ENCODE measurements at places on chromosomes 2 and 18. TPM values are rescaled to one million over a fixed set of nuclear protein-coding genes. Genes with fewer than 3 reads are reported as not detected.

Gene AMER3
- total RNA-seq = not detected

Gene MGAT5
- 22.6 TPM for total RNA-seq

Gene LOXL3
- total RNA-seq = 0.76 TPM

Gene IL1F10
- total RNA-seq = not detected

Gene SIX3
- not detected for total RNA-seq

Gene SLC9A4
- 0.04 TPM for total RNA-seq

Gene ANKRD30B
- total RNA-seq = not detected

Gene UGT1A10
- total RNA-seq = not detected

Gene ID2
- 8.3 TPM for total RNA-seq

Gene TMEM247
- 4.7 TPM for total RNA-seq

Gene GKN2
- total RNA-seq = not detected

- no peak overlapping the region for H3K27ac ChIP-seq
- no peaks in the 10 kb centered on the region for H3K36me3 ChIP-seq
- no peak overlapping the region for H3K4me3 ChIP-seq
- no peaks in the 10 kb centered on the region for H3K4me1 ChIP-seq
Observed at GRCh38 chr2:48929571-48930301, 174.2 kb upstream of the LHCGR start.

- H3K4me3 ChIP-seq = no peak overlapping the region
- DNase-seq = no peak
- no peak overlapping the region for H3K27ac ChIP-seq
- no peaks in the 10 kb centered on the region for H3K36me3 ChIP-seq
Observed at GRCh38 chr2:105761931-105762515, 17.3 kb downstream of the NCK2 start.

DNA sequence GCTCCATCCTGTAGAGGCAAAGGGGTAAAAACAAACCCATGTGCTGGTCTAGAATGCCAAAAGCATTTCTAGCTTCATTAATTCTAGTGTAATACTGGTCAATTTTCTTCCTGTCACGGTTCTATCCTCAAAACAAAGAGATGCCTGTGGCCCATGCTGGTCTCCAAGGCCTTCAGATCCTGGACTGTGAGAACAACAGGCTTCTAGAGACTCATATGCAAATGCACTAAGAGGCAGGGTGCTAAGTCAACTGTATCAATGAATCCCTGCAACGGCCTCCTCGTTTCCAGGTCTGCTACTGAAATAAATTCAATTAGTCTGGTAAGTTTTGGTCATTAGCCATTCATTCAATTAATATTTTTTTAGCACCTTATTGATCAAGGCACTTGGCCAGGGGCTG, 4.0 kb downstream of the IFT172 start:
- peaks cover 6% of the 10 kb centered on the region for H3K4me1 ChIP-seq
- DNase-seq = no peak
- H3K27ac ChIP-seq = no peak overlapping the region
- H3K36me3 ChIP-seq = peaks cover 9% of the 10 kb centered on the region
- H3K27me3 ChIP-seq = no peaks in the 10 kb centered on the region

GRCh38 chr2:153232464-153232863, 246.1 kb downstream of the RPRM start:
- no peaks in the 10 kb centered on the region for H3K36me3 ChIP-seq
- H3K27me3 ChIP-seq = no peaks in the 10 kb centered on the region
- H3K27ac ChIP-seq = no peak overlapping the region
- no peak overlapping the region for H3K4me3 ChIP-seq
- DNase-seq = no peak

GRCh38 chr18:77101410-77102258, 30.9 kb downstream of the MBP start:
- peaks cover 20% of the 10 kb centered on the region for H3K27me3 ChIP-seq
- H3K36me3 ChIP-seq = no peaks in the 10 kb centered on the region
- no peak for DNase-seq
- no peaks in the 10 kb centered on the region for H3K4me1 ChIP-seq

DNA sequence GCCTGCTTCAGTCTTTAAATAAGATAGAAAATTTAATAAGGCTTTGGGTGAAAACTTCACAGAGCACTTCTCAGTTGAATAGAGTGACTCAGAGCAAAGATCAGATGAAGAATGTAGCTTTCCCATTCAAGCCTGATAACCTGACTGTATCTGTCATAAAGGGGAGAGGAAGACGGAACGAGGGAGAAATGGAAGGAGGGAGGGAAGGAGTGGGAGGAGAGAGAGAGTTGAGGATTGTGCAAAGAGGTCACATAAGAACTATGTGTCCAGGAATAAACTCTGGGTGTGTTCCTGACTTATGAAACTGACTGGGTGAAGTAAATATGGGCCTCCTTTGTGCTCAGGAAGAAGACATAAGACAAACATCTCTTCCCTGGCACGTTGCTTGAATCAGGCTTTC, 385.5 kb downstream of the LPIN1 start:
- H3K27ac ChIP-seq = no peak overlapping the region
- H3K36me3 ChIP-seq = no peaks in the 10 kb centered on the region
- no peak overlapping the region for H3K4me3 ChIP-seq
- no peaks in the 10 kb centered on the region for H3K4me1 ChIP-seq
- H3K27me3 ChIP-seq = no peaks in the 10 kb centered on the region
- DNase-seq = no peak

- H3K36me3 ChIP-seq = no peaks in the 10 kb centered on the region
- no peaks in the 10 kb centered on the region for H3K27me3 ChIP-seq
- H3K27ac ChIP-seq = no peak overlapping the region
- no peak overlapping the region for H3K4me3 ChIP-seq
- DNase-seq = no peak
Observed at GRCh38 chr2:192286093-192286701, 91.5 kb upstream of the TMEFF2 start.

DNA sequence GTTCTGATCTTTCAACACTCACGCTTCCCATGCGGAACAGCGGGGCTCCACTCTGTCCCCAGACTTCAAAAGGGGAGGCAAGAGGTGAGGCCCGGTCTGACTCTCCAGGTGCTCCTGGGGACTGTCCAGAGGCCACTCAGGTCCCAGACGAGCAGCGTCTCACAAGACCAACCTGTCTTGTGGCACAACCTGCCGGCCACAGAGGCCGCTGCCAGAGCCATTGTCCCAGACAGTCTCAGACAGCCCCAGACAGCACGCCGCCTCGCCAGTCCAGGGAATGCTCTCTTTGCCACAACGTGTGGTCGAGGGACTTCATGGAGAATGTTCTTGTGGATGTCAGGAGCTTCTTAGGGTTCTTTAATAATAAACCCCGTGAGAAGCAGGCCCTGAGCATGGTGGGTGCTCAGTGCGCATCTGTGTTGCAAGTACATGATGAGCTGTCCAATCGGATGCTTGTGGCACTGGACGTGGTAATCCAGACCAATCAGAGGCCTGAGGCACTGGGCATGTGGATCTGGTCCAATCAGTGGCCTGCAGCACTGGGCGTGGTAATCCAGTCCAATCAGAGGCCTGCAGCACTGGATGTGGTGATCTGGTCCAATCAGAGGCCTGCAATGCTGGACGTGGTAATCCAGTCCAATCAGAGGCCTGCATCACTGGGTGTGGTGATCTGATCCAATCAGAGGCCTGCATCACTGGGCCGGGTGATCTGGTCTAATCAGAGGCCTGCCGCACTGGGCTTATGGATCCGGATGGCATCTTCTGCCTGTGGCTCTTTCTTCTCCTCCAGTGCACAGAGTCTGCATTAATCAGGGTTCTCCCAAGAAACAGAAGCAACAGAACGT, 76.4 kb downstream of the TMEM18 start:
- peak; percentile 9 for DNase-seq
- H3K36me3 ChIP-seq = no peaks in the 10 kb centered on the region
- H3K4me1 ChIP-seq = peaks cover under 1% of the 10 kb centered on the region
- no peak overlapping the region for H3K27ac ChIP-seq
- no peak overlapping the region for H3K4me3 ChIP-seq
- H3K27me3 ChIP-seq = peaks cover 23% of the 10 kb centered on the region

DNA sequence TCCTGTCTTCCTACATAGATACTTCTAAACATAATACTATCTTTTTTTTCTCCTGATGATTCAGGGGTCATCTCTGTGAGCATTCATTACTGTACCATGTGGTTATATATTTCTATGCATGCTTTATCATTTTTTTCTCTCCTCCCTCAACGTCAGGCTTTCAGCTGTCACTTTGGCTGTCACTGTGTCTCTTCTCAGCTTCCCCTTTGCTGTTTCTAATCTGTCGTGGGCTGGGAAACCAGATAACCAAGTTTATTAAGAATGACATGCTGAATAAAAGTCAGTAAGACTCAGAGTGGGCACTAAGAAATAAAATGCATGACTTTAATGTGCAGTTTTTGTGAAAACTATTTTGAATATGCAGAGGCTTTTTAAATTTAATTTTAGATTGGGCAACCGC, 344.6 kb downstream of the NRXN1 start:
- H3K4me1 ChIP-seq = no peaks in the 10 kb centered on the region
- no peaks in the 10 kb centered on the region for H3K36me3 ChIP-seq
- no peak overlapping the region for H3K27ac ChIP-seq
- H3K4me3 ChIP-seq = no peak overlapping the region

- H3K27ac ChIP-seq = no peak overlapping the region
- no peaks in the 10 kb centered on the region for H3K36me3 ChIP-seq
- no peak overlapping the region for H3K4me3 ChIP-seq
- DNase-seq = no peak
- no peaks in the 10 kb centered on the region for H3K4me1 ChIP-seq
Observed at GRCh38 chr18:32358075-32358474, 112.6 kb downstream of the GAREM1 start.

DNA sequence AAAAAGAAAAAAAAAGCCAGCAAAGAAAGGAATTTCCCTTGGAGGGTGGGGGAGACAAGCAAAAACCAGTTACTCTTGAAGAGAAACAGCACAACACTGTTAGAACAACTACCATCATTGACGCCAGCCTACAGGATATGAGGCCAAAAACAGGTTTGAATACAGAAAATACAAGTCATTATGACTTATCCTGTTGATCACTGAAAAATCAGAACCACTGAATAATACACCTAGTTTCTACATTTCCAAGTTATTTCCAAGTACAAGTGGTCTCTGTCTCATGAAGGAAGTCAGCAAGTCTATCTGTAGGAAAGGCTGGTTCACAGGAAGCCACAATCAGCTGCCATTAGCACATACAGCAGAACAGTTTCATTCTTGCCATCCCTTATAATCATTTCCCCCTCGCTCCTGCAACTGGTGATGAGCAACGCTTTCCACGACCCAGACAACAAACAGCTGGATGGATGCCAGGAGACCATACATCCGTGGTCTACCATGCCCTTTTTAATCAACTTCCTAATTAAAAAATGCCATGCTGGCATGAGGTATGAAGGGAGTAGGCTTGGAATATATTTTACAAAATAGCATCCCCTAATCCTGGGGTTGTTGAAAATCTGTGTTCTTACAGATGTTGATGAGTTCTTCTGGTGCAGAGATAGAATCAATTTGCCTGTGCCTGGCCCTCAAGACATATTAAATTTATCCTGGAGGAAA, 10.4 kb downstream of the MYT1L start:
- no peak for DNase-seq
- H3K36me3 ChIP-seq = no peaks in the 10 kb centered on the region
- H3K4me1 ChIP-seq = no peaks in the 10 kb centered on the region
- no peak overlapping the region for H3K4me3 ChIP-seq
- no peaks in the 10 kb centered on the region for H3K27me3 ChIP-seq

GRCh38 chr2:237474442-237474911, 12.6 kb upstream of the MLPH start:
- H3K36me3 ChIP-seq = no peaks in the 10 kb centered on the region
- H3K4me1 ChIP-seq = no peaks in the 10 kb centered on the region
- peak overlapping the region; percentile 64 for H3K4me3 ChIP-seq
- peaks cover 16% of the 10 kb centered on the region for H3K27me3 ChIP-seq
- DNase-seq = no peak

DNA sequence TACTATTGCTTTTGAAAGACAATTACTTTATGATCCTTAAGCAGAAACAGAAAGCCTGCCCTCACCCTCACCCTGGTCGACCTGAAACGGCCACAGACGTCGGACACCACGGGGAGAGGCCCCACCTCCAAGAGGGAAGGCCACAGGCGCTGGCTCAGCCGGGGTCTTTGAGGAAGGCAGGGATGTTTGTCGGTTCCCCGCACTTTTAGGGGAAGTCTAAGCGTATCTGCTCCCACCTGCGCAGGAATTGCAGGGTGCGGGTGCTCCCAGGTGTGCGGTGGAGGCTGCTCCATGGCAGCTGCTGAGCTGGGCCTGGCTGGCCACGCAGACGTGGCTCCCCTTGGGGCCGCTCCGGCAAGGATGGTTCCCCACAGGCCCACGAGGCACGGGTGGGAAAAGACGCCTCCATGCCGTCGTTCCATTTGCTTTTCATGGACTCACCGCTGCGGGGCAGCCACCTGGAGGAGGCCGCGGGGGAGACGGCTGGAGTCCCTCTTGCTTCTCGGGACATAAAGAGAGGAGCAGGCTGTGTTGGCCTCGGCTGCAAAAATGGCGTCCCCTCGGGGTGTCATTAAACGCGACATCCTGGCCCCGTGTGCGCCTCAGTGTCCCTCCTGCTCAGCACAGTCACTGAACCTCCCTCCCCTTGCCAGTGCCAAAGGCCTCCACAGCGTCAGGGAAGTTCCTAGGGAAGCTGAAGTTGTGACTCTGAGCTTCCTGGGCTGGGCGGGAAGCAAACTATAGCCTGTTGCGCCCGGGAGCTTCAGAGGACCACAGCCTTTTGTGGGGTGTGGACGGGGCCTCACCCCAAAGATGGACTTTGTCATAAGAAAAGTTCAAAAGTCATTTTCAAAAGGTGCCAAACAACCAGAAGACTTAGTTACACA, 63.4 kb downstream of the NFATC1 start:
- 0 out of 3 replicates have a peak, but pooled peaks cover 4% of the 10 kb centered on the region for H3K36me3 ChIP-seq
- no peak overlapping the region for H3K27ac ChIP-seq
- H3K4me1 ChIP-seq = no peaks in the 10 kb centered on the region
- no peak overlapping the region for H3K4me3 ChIP-seq
- no peaks in the 10 kb centered on the region for H3K27me3 ChIP-seq
- no peak for DNase-seq

DNA sequence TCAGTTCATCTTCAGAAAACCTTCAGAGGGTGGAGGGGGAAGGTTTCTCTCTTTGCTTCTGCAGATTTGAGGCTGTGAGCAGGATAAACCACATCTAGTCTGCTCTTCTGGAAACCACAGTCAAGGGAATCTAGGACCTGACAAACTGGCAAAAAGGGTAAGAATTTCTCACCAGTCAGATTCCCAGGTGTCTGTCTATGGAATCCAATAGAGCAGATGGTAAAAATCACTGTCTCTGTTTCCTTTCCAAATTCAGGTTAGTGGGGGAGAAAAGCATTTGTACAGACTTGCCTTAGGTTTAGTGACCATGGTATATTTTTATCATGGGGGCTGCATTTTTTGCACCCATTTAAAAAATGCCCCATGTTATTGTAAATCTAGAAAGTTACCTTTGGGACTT, 62.2 kb upstream of the POLE4 start:
- no peak overlapping the region for H3K27ac ChIP-seq
- peaks cover 25% of the 10 kb centered on the region for H3K36me3 ChIP-seq
- DNase-seq = no peak
- no peaks in the 10 kb centered on the region for H3K27me3 ChIP-seq

GRCh38 chr18:32301976-32302743, 112.3 kb downstream of the MEP1B start:
- DNase-seq = no peak
- H3K27ac ChIP-seq = no peak overlapping the region
- no peaks in the 10 kb centered on the region for H3K4me1 ChIP-seq
- H3K27me3 ChIP-seq = no peaks in the 10 kb centered on the region
- H3K4me3 ChIP-seq = no peak overlapping the region

- no peak overlapping the region for H3K4me3 ChIP-seq
- no peaks in the 10 kb centered on the region for H3K36me3 ChIP-seq
- H3K27me3 ChIP-seq = no peaks in the 10 kb centered on the region
- no peaks in the 10 kb centered on the region for H3K4me1 ChIP-seq
- DNase-seq = no peak
Observed at GRCh38 chr2:157471078-157471477, 27.2 kb upstream of the CYTIP start.

- H3K36me3 ChIP-seq = no peaks in the 10 kb centered on the region
- H3K27ac ChIP-seq = no peak overlapping the region
- no peak overlapping the region for H3K4me3 ChIP-seq
- H3K4me1 ChIP-seq = no peaks in the 10 kb centered on the region
- peaks cover 8% of the 10 kb centered on the region for H3K27me3 ChIP-seq
Observed at GRCh38 chr2:174023591-174024523, 58.7 kb upstream of the SP3 start.
